Urinary bladder (tissue), 4 donors: ENCODE measurements at places on chromosomes 1 and 21. TPM values are rescaled to one million over a fixed set of nuclear protein-coding genes. Genes with fewer than 3 reads are reported as not detected.
A peak's percentile ranks its signal among the peaks of the same experiment; 100 is the strongest.

The CR1 gene
- 6.7 TPM for total RNA-seq

The GBP6 gene
- total RNA-seq: 1.6 TPM

The MLLT11 gene
- total RNA-seq: 4.8 TPM

The APCS gene
- not detected for total RNA-seq

The IL12RB2 gene
- total RNA-seq: 6.0 TPM

The CYP4A22 gene
- total RNA-seq: not detected

The C1orf116 gene
- total RNA-seq: 6.2 TPM

The CFAP141 gene
- not detected for total RNA-seq

The KIF14 gene
- 8.5 TPM for total RNA-seq

The AK5 gene
- total RNA-seq: 6.5 TPM

The GSTM5 gene
- 18.2 TPM for total RNA-seq

The IFNLR1 gene
- total RNA-seq: 0.79 TPM

The CCSAP gene
- total RNA-seq: 14.2 TPM

The PLA2G2F gene
- total RNA-seq: 1.3 TPM

GRCh38 chr1:27539901-27540861 lies 50.2 kb upstream of the WASF2 start:
- no peak for DNase-seq

DNA sequence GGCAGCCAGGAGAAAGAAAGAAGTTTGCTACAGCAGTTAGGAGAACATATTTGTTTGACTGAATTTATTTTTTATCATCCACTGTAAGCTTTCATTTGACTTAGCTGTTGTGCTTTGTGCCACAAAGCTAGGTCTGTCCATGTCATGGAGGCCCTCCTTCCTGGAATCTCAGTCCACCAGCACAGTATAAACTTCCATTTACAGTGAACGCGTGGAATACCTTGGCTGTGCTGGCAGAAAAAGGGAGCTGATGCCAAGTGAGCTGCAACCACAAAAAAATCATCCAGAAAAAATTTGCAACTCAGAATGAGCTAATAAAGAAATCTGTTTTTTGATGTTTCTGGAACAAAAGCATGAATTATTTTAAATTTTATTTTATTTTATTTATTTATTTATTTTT lies 72.6 kb downstream of the ATP6V1G3 start:
- DNase-seq: no peak

DNA sequence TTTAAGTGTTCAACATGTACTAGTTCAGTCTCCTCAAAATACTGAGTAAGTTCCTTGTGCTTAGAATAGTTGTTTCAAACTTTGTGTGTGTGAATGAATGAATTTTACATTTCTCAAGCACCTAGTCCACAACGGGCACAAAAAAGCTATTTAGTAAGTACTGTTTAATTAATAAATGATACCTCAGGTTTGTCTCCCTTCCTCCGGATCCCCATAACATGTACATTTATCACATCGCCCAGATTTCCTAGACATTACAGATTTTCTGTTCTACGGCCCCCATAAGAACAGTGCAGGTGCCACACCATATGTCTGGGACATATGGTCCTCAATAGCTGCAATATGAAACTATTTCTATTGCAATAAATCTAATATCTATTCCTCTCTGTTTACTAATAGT lies 1.3 kb upstream of the TTF2 start:
- no peak for DNase-seq

- DNase-seq: no peak
These were observed 176.6 kb downstream of the USH2A start for GRCh38 chr1:216246577-216247203.

DNA sequence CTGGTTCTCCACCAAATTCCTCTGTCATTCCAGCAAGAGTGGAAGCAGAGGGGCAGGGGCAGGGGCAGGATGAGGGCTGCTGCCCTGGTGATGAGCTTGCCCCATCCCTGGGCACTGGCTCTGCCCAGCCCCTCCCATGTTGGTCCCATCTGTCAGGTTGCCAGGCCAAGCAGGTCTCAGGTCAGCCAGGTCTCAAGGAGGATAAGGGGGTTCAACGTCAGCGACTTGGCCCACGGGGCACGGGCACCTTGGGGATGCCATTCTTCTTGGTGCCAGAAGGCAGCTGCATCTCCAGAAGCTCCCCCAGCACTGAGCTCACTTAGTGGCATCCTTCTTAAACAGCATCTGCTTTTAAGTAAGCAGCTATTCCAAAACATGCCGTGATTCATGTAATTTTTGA lies 133.1 kb downstream of the AJAP1 start:
- no peak for DNase-seq

DNA sequence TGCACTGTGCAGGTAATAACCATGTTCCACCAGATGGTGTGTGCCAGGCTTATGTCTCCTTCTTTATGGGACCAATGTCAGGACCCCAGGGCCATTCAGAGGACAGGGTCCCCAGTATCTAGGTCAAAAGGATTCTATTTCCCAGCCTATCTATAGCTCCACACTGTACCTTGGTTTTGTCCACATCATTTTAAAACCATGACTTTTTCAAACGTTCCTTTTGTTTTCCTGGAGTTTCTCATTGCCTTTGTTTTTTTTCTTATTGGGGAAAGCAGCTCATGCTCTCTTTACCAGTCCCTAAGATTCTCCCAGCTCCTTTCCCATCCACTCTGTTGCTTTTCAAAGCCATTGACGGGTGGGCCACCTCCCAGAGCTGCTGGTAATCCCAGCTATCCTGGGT lies 12.6 kb downstream of the PLCH2 start:
- no peak for DNase-seq

- no peak for DNase-seq
These were observed 8.1 kb downstream of the F5 start for GRCh38 chr1:169577981-169578738.

DNA sequence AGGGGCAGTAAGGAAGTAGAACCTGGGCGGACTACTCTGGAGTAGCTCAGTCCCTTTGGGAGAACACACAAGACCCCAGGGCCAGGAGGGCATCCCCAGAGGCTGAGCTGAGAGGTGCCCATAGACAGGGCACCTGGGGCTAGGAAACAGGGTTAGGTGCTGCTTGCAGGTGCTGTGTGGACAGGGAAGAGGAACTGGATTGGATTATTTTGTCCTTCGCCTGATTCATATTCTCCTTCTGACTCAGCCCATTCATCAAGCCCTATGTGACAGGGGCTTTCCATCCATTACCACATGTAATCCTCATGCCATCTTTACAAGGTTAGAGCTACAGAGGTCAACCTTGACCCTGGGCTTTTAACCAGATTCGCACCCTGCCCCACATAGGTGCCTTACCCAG lies 183.9 kb downstream of the C1orf94 start:
- DNase-seq: no peak

DNA sequence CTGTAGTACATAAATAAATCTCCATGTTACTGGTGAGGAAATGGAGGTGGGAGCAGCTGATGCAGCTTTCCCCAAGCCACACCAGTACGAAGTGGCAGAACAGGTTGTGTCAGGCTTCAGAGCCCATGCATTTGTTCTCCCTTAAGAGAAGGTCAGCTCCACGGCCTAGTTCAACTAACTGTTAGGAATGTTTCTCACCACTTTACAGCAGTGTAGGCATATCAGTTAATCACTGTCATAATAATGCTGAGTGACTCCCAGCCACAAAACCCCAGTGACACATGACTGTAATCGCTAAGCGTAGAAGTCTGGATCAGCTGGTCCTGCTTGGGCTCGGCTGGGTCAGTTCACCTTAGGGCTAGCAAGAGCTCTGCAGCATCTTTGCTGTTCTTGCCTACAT lies 90.4 kb downstream of the VPS26C start:
- no peak for DNase-seq

GRCh38 chr1:98949166-98949565 lies 55.5 kb downstream of the PLPPR5 start:
- no peak for DNase-seq

- no peak for DNase-seq
These were observed 68.9 kb upstream of the S1PR1 start for GRCh38 chr1:101167891-101168290.

GRCh38 chr1:228311091-228311490 lies 95.5 kb downstream of the TRIM11 start:
- DNase-seq: no peak

DNA sequence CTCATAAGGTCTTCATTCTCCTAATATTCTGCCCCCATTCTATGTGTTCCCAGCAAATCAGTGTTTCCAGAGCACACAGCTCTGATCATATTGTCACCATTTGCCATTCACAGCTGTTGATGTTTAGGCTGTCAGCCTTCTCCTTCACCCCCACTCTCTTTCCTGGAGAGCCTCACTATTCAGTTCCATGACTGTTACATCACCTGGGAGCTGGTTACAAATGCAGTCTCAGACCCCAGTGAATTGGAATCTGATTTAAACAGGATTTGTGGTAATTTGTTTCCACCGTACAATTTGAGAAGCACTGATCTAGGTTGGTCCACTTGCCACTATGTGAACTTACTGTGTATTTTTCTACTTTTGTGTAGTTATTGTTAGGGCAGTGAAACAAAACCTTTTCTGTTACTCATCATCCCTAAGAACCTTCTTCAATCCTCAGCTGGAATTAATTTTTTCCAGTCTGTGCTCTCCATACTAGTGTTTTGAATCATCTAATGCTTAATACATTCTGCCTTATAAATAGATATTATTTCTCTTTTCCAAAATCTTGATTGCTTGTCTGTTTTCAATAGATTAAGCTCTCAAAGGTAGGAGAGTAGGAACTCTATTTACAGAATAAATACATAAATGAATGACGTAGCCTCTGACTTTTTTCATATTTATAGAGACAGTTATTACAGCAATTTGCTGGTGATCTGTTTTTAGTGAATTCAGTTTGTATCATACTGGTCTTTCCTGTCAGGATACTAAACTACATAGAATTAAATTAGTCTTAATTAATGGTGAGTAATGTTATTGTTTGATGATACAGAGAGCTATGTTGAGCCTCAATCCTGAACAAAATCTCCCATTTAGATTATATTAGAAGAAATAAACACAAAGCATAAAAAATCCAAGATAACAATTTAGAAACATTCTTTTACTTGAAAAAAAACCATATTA lies 8.1 kb downstream of the SNX7 start:
- DNase-seq: no peak

- DNase-seq: no peak
These were observed 83.6 kb downstream of the RUNX1 start for GRCh38 chr21:34965200-34966174.

GRCh38 chr1:155940482-155940992 lies 901 bp upstream of the RXFP4 start:
- no peak for DNase-seq

GRCh38 chr21:43854773-43855633 lies 10.0 kb upstream of the AGPAT3 start:
- DNase-seq: no peak

DNA sequence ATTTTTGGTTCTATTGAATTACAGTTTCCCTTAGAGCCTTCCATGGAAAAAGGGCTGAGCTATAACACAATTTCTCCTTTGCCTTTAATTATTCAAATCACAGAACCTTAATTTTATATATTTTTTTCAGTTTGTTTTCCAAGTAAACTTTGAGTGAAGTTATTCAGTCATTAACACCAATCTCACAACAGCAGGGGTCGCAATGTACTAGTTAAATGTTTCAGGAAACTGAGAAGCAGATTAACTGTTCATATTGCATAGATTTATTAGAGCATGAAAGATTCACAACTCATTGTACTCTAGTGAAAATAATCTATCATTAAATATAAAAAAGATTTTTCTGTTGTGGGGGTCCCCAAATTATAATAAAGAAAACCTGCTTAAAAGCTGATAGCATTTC lies 64.1 kb downstream of the KIFAP3 start:
- peak; percentile 10 for DNase-seq

- DNase-seq: no peak
These were observed 189.7 kb downstream of the TOMM20 start for GRCh38 chr1:234938924-234939323.

- no peak for DNase-seq
These were observed 38.9 kb downstream of the LMX1A start for GRCh38 chr1:165317612-165318011.

- no peak for DNase-seq
These were observed 158.8 kb downstream of the KIF26B start for GRCh38 chr1:245313576-245313975.

GRCh38 chr1:9413071-9413876 lies 120.6 kb downstream of the SPSB1 start:
- no peak for DNase-seq

- no peak for DNase-seq
These were observed 20.0 kb downstream of the CCDC185 start for GRCh38 chr1:223413216-223413615.

DNA sequence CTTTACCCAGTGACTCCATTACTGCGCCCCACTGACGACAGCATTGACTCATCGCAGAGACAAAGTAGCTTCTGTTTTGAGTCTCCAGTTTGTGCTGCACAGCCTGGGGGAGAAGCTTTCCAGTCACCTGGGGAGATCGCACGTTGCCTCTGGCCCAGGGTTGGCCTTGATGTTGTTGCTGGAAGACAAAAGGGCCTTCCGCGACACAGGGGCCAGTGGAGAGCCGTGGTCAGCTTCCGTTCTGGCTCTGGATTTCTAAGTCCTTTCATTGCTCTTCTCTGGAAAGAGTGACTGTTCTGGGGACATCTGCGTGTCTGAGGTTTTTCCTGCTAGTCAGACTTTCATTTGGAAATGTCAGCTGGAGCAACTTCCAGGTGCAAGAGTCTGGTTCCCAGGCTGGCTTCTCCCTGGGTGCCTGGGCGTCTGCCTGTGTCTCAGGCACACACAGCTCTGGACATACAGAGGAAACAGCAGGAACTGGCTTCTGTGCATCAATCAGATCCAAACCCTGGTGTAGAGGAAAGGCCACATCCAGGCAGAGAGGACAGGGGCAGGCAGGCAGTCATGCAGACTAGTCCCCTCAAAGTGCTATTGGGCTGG lies 257.0 kb downstream of the SIPA1L2 start:
- DNase-seq: no peak

GRCh38 chr1:247089616-247090375 lies 11.2 kb upstream of the ZNF670 start:
- DNase-seq: no peak

DNA sequence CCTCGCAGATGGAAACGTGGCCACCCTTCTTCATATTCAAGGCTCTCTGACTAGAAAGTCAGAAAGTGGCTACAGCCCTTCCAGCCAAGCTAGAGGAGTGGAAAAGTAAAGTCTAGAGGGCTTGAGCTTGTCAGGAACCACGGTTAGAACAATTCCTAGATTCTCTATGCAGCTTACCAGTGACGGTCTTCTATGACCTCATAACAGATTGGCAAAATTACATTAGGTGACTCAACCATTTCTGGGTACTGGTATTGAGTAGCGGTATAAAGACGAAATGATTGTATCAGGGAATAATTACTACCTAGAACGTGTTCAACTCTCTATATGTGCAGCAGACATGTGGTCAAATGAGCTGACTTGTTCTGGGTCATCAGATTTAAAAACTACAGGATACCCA lies 155.0 kb upstream of the RUNX1 start:
- DNase-seq: no peak

DNA sequence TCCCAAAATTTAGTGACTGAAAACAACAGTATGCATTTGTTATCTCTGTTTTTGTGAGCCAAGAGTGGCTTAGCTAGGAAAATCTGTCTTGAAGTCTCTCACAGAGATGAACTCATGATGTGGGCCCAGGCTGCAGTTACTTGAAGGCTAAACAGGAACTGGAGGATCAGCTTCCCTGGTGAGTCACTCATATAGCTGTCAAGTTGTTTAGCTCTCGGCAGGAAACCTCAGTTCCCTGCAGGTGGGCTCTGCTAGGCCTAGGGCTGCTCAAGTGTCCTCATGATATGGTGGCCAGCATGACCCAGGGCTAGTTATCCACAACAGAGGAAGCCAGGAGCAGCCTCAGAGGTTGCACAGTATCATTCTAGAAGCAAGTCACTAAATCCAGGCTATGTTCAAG lies 30.2 kb upstream of the DDX59 start:
- no peak for DNase-seq
